Chondrocyte (in vitro differentiated cells): ENCODE measurements at places on chromosomes 5 and 9.

- no peak for DNase-seq
Observed at GRCh38 chr5:59040804-59041201, 457.9 kb downstream of the RAB3C start.

DNA sequence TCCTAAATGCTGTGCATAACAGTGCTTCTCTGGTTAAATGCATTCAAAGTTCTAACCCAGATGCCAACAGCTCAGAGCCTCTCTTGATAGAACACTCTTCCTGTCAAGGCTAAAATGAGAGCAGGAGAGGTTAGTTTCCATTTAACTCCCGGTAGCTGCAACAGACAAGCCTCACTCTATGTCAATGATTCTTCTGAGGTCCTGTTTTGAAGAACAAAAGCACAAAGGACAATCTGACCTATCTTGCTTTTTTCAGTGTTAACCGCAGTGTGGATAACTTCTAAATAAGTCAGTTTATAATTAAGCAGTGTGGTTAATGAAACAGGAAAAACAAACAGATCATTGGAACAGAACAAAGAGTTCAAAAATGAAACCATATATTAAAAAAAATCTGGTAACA lies 80.7 kb downstream of the ANKRD55 start:
- no peak for DNase-seq

- DNase-seq: no peak
Observed at GRCh38 chr5:151683986-151684588, 2.6 kb downstream of the SPARC start.

DNA sequence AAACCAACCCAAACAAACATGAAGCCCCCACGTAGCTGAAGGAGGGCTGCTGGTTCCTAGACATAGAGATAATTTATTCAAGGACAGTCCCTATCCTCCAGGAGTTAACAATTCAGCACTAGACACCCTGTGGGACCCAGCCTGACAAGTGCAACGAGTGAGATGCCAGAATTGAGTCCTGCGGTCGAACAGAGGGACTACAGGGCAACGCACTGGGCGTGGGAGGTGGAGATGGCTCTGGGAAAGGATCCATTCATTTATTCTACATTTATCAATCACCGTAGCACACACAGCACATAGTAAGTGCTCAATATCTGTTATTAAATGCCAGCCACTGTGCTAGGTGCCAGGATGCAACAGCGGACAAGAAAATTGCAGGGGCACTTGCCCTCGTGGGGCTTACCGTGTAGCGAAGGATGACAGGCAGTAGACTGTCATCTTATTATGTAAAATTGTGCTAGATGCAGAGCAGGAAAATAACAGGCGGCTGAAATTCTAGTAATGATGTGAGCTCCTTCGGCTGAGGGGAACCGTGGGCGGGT lies 855 bp upstream of the ARHGAP26 start:
- DNase-seq: no peak

GRCh38 chr9:33785914-33786313 lies 9.4 kb upstream of the PRSS3 start:
- no peak for DNase-seq

DNA sequence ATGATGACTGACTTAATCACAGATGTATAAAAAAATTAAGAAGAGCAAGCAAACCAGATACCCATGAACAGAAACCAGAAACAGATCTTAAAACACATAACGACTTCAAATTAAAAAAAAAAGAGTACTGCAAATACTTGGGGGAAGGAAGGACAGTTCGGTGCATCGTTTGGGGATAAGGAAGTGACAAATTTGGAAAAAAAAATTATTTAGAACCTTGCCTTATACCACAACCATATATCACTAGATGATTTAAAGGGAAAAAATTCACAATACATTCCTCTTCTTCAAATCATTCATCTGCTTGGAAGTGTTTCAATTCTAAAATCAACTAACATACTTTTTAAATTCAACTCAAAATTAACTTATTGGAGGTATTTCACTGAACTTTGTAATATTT lies 1038.6 kb upstream of the DMAC1 start:
- no peak for DNase-seq

DNA sequence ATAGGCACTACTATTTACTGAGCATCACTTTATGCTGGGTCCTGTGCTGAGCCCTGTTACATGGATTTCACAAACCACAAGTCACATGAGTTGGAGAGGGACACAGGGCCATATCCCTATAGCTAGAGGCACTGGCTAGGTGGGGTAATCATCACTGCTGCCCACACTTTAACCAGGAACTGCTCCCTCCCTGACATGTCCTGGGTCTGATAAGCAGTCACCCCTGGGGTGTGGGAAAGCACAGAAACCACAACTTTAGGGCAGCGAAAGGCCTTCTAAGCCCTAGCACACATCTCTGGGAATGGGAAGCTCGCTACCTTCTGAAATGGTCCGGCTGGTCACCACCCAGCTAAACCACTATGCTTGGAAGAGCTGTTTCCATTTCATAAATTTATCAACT lies 15.0 kb downstream of the TBC1D2 start:
- no peak for DNase-seq

DNA sequence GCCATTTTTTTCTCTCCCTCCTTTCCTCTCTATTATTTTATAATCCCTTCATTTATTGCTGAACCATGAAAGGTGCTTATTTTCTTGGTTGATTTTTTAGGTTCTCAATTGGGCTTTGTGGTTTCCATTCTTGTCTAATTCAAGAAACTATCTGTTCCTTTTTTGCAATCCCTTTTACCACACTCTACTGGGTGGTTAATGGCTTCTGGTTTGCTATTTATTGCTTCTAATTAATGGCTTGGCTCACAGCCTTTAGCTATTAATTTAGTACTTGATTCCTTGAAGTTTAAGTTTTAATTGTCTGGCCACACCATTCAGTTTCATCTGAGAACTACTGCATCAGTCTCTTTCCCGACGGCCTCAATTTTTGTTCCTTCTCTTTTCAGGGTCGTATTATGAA lies 5.6 kb downstream of the FRRS1L start:
- DNase-seq: no peak

DNA sequence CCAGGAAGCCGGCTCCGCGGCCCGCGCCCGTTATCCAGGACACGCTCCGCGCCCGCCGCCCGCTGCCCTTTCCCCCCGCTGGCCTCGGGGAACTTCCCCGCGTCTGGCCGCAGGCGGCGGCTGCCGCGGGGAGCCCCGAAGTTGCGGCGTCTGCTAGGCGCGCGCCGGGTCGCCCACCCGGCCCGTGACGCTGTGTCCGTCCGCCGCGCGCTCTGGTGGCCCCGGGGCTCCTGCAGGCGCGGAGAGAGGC lies 621 bp upstream of the GCNT4 start:
- no peak for DNase-seq

GRCh38 chr5:173493040-173493439 lies 123.4 kb downstream of the BOD1 start:
- no peak for DNase-seq

DNA sequence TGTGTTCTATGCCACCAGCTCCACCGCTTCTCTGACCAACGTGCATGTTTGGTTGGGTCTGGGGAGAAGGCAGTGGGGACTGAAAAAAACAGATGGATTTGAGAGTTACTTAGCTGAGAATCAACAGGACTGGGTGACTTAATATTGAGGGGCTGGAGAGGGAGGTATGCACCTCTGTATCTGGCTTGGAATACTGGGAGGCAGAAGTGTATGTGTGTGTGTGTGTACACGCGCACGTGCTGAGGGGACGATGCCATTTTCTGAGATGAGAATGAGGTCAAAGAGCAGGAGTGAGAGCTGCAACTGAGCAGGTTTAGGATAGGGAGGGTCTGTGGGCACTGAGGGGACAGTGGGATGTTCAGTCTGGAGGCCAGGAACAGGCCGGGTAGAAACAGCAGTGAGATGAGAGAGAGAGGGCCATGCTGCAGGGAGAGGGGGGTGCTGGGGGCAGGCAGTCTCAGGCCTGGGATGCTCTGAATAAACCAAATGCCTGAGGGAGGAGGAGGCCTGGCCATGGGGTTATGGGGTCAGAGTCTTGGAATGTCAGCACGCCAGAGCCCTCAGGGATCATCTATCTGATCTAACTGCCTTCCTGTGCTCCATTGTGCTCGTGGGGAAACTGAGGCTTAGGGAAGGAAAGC lies 14.0 kb downstream of the PDGFRB start:
- no peak for DNase-seq

DNA sequence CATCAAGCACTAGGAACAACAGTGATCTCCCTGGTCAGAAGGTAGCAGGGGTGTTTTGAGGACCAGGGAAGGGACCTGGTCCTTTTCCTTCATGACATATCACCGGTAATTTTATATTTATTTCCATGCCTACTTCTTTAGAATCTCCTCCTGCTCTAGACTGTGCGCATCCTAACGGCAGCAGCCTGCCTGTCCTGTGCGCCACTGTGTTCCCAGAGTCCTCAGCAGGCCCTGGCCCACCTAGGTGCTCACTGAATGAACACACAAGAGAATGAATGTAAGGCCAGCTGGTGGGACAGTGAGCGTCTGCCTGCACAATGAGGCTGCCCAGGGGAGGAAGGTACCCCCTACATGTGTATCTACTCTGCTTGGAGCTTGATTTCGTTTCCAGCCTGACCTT lies 51.5 kb downstream of the C5orf15 start:
- no peak for DNase-seq

DNA sequence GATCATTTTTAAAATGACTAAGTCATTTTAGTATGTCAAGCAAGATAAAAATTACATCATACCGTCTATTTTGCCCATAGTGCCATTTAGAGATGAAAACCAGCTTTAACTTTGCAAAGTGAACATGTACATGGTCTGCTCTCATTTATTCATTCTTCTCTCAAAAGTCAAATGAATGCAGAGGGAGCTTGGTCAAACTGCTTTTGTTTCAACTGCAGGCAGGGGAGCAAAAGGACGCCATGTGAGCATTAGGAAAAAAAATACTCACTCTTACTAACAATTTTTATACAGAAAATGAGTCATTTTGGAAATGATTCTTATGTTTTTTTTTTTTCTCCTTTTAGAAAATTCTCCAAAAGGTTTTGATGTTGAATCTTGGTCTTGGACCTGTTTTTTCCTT lies 15.7 kb downstream of the SCGB3A1 start:
- DNase-seq: no peak

DNA sequence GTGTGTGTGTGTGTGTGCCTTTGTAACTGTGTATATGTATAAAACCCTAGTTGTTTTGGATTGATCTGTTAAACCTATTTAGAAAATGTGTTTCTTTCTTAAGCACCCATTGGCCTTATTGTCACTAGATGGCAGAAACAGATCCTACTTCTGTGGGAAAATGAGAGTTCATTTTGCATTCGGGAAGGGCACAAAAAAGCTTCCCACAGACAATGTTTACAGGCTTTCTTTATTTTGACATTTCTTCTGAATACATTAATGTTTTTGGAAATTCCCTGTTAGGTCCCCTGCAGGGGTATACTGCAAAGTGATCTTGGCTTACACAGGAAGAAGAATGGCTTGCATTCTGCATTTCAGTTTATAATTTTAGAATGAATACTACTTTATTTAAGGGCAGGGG lies 481.8 kb upstream of the ARRDC3 start:
- DNase-seq: no peak

DNA sequence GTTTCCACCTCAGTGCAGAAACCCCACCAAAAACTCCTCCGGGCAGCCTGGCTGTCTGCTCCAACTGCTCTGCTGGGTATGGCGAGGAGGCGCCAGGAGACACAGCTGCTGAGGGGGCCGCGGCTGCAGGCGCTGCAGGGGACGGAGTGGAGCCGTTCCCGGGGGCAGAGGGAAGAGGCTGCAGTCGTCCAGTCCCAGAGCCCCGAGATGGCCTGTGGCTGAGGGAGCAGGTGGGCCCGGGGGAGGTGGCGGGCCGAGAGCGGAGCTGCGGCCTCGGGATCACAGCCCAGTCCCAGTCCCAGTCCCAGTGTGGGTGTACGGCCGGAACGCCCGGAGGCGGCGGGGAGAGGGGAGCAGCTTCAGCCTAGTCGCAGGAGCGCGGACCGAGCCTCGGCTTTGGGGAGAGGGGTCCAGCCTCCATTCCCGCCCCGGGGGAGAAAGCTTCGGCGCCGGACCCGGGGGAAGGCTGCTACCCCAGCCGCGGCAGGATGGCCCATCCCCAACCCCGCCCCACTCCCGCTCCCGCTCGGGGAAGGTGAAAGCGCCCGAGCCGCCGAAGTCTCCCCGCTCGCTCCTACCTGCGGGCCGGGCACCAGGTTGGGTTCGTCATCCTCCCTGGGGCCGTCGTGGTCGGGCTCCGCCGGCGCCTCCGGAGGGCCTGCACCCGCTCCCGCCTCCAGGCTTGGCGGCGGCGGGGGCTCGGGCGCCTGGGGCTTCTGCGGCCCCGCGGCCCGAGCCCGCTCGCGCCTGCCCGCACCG lies 513 bp downstream of the FAM193B start:
- DNase-seq: no peak

- no peak for DNase-seq
Observed at GRCh38 chr5:34022121-34022705, 14.4 kb upstream of the AMACR start.

DNA sequence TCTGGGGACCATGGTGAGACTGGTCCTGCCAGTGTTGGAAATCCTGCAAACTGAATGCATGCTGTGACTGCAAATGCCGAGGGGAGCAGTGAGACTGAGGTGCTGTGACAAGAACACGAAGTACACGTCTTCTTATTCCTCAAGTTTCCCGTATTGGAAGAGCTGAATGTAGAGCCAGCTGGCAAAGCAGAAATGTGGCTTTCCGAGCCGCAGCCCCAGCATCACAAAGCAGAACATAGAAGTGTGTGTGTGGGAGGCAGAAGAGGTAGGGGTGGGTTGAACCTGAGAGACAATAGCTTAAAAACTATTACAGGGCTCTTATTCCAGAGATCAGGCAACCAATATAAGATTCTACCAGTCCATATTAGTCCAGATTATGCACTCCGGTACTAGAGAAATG lies 98.8 kb downstream of the CARTPT start:
- no peak for DNase-seq

GRCh38 chr9:86671018-86671417 lies 276.3 kb downstream of the GAS1 start:
- DNase-seq: no peak

DNA sequence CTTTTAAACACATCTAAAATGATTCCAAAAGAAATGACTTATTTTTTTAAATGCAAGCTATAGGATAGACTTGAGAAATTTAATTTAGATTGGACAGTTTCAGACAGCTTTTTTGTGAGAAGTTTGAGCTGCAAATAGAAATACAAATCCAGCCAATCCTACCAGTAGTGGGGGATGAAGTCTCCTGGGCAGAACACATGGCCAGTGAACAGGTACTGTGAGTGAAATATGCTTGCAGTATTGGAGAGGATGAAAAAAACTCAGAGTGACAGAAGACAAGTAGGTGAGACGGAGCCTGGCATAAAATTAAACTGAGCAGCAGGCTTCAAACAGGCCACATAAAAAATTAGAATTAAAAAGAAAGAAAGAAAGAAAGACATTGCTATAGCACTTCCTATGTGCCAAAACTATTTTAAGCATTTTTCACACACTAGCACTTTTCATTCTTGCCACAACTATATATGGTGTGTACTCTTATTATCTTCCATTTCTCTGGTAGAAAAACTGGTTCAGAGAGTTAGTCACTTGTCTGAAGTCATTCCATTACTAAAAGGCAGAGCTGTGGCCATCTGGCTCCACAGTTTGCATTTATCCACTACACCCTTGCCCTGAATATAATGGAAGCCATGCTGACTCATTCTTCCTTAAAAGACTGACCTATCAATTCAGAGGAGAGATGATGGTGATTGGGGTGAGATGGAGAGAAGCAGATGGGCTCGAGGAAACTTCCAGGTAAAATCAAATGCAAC lies 310.2 kb upstream of the CTNND2 start:
- no peak for DNase-seq
